ENCODE measurements at places on chromosomes 2 and 18. TPM values are rescaled to one million over a fixed set of nuclear protein-coding genes. Genes with fewer than 3 reads are reported as not detected.

VWA3B gene
- 0.09 TPM for total RNA-seq

IL36B gene
- not detected for total RNA-seq

STARD6 gene
- total RNA-seq: not detected

COL6A3 gene
- 3,192 TPM for total RNA-seq

MC4R gene
- not detected for total RNA-seq

GPD2 gene
- 92.1 TPM for total RNA-seq

SP9 gene
- total RNA-seq: not detected

RAB27B gene
- total RNA-seq: 40.1 TPM

SCN2A gene
- 5.6 TPM for total RNA-seq

OXER1 gene
- total RNA-seq: not detected

CWC22 gene
- 21.6 TPM for total RNA-seq

PAIP2B gene
- 0.30 TPM for total RNA-seq

SP3 gene
- 81.3 TPM for total RNA-seq

DPYSL5 gene
- not detected for total RNA-seq

SIX2 gene
- total RNA-seq: not detected

CPO gene
- total RNA-seq: not detected

IL37 gene
- not detected for total RNA-seq

TBR1 gene
- total RNA-seq: under 0.01 TPM

MYOM1 gene
- 3.0 TPM for total RNA-seq

LIMS4 gene
- total RNA-seq: 18.4 TPM

SLC11A1 gene
- total RNA-seq: 0.30 TPM

NDUFS1 gene
- 145 TPM for total RNA-seq

ADCYAP1 gene
- total RNA-seq: not detected

DCC gene
- total RNA-seq: not detected

TMEM37 gene
- not detected for total RNA-seq

POTEC gene
- total RNA-seq: not detected

GNAL gene
- total RNA-seq: 0.32 TPM

ALPP gene
- not detected for total RNA-seq

FBXO41 gene
- total RNA-seq: 1.8 TPM

IFIH1 gene
- 5.6 TPM for total RNA-seq

RAB6C gene
- not detected for total RNA-seq

CENPA gene
- 0.30 TPM for total RNA-seq

CYS1 gene
- 0.37 TPM for total RNA-seq

RAB10 gene
- total RNA-seq: 115 TPM

GALNT13 gene
- total RNA-seq: 2.7 TPM

RGPD5 gene
- total RNA-seq: 56.1 TPM

NT5C1B gene
- not detected for total RNA-seq

RFX8 gene
- total RNA-seq: 3.3 TPM

ALPI gene
- not detected for total RNA-seq

DYNAP gene
- not detected for total RNA-seq

WNT6 gene
- total RNA-seq: not detected

OR6B2 gene
- total RNA-seq: not detected

Data from smooth muscle cell of the umbilical artery (primary cell).